ENCODE measurements at places on chromosomes 4 and X.
A peak's percentile ranks its signal among the peaks of the same experiment; 100 is the strongest.

- no peak for DNase-seq
Observed at GRCh38 chrX:21708116-21708515, 49.8 kb downstream of the SMPX start.

GRCh38 chr4:147651563-147651962 lies 32.4 kb downstream of the PRMT9 start:
- peak; percentile 14 for DNase-seq

DNA sequence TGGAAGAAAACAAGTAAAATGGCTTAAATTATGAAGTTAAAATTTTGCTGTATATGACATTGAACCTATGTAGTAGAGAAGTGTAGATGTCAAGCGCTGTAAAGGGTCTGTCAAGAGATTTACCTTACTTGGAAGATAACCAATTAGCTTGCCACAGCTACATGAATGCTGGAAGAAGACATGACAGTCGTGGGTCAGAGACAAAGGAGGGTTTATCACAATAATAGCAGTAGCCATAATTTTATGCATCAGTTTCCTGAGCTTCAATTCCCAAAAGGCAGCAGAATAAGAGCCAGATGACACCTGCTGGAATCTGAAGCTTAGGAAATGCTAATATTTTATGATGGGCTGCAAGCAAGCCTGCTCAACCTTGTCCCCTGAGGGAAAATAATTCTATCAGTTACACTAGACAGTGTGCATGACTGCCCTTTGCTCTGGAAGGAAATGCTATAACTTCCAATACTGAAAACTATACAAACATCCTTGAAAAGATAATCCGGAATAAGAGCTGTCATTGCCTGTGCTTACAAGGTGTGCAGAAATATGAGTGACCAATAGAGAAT lies 292.9 kb downstream of the PRDM5 start:
- no peak for DNase-seq

GRCh38 chr4:23866450-23867075 lies 23.3 kb downstream of the PPARGC1A start:
- DNase-seq = no peak

- no peak for DNase-seq
Observed at GRCh38 chr4:62474802-62475201, 1274.7 kb downstream of the ADGRL3 start.

GRCh38 chrX:51803833-51804232 lies 60.6 kb downstream of the GSPT2 start:
- DNase-seq = no peak

DNA sequence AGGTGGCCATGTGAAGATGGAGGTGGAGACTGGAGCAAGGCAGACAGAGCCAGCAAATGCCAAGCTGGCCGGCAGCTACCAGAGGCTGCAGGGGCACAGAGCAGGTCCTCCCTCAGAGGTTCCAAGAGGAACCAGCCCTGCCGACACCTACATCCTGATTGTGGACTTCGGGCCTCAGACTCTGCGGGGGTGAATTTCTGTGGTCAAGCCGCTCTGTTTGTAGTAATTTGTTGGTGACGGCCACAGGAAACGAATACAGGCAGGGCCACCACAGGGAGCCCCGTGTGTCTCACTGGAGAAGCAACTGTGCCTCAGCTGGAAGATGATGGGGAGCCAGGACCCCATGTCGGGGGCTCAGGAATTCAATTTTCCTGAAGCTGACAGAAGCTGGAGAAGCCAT lies 28.3 kb downstream of the ZFYVE28 start:
- no peak for DNase-seq

DNA sequence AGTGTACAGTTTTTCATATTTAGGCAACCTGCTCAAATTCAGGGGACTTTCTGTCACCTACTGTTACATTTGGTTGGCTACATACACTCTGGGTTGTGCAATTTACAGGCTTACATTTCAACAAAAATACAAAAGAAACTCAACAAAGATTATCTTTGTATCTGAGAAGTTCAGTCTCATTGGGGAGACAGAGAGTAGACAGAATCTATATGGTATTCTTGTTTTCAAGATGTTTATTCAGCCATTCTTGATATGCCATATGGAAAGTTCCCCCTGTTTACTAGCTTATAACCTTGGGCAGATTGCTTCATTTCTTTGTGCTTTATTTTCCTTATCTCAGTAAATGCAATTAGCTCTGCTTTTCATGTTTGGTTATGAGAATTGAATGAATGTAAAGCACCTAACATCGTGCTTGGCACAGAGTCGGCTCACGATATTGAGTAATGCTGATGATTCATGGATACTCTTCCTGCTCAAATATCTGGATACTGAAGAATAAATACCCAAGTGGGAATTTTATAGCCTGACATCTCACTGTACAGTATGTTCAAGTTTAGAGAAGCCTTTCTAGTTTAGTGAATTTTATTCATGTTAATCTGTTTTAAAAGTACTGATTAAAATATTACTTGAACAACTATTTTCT lies 96.5 kb upstream of the PACRGL start:
- DNase-seq = no peak

All from activated naive CD4-positive, alpha-beta T cell treated with anti-CD3 and anti-CD28 coated beads for 36 hours (primary cell).